ENCODE measurements at places on chromosomes 3 and 15. TPM values are rescaled to one million over a fixed set of nuclear protein-coding genes. Genes with fewer than 3 reads are reported as not detected.

CLDN1 gene
- total RNA-seq, result 0.27 TPM

DNA sequence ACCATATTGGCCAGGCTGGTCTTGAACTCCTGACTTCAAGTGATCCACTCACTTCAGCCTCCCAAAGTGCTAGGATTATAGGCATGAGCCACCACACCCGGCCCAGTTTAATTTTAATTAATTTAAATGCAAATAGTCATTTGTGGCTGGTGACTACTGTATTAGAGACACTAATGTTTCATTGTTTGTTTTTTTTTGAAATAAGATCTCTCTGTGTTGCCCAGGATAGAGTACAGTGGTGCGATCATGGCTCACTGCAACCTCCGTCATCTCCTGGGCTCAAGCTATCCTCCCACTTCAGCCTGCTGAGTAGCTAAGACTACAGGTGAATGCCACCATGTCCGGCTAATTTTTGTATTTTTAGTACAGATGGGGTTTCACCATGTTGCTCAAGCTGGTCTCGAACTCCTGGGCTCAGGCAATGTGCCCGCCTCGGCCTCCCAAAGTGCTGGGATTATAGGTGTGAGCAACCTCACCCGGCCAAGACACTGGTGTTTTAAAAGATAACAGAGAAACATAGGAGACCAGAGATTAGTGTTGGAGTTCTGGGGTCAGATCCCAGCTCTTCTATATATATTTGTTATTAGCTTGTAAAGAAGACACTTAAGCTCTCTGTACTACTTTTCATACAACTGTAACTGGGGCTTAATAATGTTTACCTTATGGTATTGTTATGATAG lies 34.5 kb upstream of the RAB11A start:
- DNase-seq, result no peak

- DNase-seq, result no peak
These were observed 82.5 kb downstream of the ANO10 start for GRCh38 chr3:43539321-43539720.

SI gene
- total RNA-seq, result not detected

- DNase-seq, result peak; percentile 35
These were observed 16.5 kb downstream of the THSD4 start for GRCh38 chr15:71131601-71132362.

GRCh38 chr15:57591822-57592367 lies at the start of gene MYZAP:
Gene MYZAP, plus strand, starts transcription at chr15:57591904. Its CDS starts 131 bp downstream, at chr15:57592035.
- DNase-seq, result peak; percentile 51

OIP5 gene
- total RNA-seq, result 11.4 TPM

DNA sequence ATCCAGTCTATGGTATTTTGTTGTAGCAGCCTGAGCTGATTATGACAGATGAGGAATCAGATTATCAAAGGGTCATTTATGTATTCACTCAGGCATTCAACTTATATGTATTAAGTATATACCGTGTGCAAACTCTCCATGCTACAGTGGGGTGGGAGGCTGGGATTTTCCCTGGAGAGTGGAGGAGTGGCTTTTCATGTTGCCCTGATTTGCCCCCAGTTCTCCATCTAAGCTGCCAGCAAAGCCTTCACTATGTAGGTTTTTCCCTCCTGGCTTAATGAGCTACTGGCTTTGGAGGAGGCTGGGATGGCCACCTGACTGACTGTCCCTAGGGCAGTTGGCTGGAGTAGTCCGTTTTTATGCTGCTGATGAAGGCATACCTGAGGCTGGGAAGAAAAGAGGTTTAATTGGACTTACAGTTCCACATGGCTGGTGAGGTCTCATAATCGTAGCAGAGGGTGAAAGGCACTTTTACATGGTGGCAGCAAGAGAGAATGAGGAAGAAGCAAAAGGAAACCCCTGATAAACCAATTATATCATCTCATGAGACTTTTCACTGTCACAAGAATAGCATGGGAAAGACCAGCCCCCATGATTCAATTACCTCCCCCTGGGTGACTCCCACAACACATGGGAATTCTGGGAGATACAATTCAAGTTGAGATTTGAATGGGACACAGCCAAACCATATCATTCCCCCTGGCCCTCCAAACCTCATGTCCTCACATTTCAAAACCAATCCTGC lies 253.9 kb downstream of the RPLP1 start:
- DNase-seq, result no peak

- DNase-seq, result no peak
These were observed 14.6 kb upstream of the OR5K2 start for GRCh38 chr3:98482717-98483482.

PLA2G4F gene
- total RNA-seq, result not detected

SELENOK gene
- total RNA-seq, result 30.4 TPM

GRCh38 chr15:65344914-65345275 lies 32.9 kb downstream of the IGDCC3 start:
- DNase-seq, result no peak

DNA sequence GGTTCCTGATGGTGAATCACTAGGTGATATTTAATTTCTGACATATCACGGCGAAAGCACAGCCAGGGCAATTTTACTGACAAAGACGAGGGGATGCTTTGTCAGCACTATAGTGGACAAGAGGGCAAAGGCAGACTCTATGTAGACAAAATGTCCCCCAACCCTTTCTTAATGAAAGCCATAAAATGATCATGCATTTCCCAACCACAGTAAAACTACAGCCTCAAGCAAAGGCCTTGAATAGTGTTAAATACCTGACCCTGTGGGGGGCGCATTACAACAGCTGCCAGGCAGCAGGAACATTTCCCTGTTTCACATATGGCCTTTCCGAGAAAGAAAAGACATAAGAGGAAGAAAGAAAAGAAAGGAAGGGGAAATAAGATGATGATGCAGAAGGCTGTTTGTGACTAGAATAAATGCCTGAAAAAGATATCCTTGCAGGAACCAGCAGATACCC lies 49.5 kb downstream of the GLDN start:
- no peak for DNase-seq

Data from endothelial cell of umbilical vein (primary cell).